ENCODE measurements at places on chromosomes 5 and 9. TPM values are rescaled to one million over a fixed set of nuclear protein-coding genes. Genes with fewer than 3 reads are reported as not detected.

Gene NME5
- 26.4 TPM for polyA plus RNA-seq

Gene MEIKIN
- polyA plus RNA-seq: not detected

Gene MED7
- 21.2 TPM for polyA plus RNA-seq

Gene DMRTA1
- 1.9 TPM for polyA plus RNA-seq

Measured in renal cortex interstitium (tissue), 15 donors.